ENCODE measurements at places on chromosomes 6 and 20.
A peak's percentile ranks its signal among the peaks of the same experiment; 100 is the strongest.

DNA sequence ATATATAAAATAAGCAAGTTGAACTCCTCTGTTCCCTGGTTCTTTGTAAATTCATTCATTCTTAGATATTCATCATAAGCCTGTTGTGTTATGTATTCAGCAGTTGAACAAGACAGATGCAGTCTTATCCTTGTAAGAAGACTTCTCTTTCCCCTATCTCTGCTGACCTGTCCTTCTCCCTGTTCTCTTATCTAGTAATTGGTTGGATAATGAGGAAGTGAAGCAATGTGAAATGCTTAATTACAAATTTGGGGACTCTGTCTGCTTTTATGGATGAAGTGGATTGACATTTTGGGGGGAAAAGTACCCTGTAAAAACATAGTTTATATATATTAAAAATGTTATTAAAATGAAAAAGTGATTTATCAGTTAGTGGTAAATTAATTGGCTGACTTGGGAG, 37.0 kb downstream of the CDKAL1 start:
- DNase-seq: no peak

DNA sequence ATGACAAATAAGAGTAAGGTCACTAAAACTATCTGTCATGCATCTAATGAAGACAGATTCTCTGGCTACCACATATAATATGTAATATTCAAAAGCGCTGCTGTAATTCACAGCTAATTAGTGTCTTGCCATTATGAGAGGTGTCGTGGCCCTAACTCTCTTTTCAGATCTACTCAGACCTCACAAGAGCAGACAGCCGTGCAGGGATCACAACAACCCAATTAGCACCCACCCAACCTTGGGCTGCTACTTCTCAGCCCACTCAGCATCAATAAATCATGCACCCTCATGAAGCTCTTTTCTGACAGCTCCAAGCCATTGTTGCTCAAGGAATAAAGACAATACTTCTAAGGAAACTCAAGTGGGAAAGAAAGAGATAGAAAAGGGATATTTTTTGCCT, 61.5 kb downstream of the FRK start:
- DNase-seq: no peak

DNA sequence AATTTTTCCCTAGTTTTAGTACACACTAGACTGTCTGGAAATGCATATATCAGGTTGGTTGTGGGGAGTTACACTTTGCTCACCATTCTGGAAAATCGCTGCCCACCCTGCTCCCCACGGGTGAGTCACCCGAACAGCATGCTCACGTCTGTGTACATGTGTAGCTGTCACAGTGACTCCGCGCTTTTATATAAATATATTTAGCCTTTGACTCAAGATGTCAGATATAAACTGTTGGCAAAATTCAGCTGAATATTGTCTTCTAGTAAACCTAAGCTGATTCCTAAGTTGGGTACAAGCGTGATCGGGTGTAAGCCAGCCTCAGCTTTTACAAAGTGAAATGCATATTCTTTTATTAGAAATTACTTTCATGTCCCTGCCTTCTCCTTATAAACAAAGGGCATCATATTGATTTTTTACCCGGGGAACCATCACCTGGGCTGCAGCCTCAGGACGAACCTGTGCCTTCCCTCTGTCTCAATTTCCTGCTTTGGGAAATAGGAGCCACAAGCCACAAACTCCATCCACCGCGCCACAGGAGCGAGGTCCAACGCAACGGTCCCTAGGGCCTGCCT, 4.3 kb downstream of the SDCBP2 start:
- peak; percentile 44 for DNase-seq

DNA sequence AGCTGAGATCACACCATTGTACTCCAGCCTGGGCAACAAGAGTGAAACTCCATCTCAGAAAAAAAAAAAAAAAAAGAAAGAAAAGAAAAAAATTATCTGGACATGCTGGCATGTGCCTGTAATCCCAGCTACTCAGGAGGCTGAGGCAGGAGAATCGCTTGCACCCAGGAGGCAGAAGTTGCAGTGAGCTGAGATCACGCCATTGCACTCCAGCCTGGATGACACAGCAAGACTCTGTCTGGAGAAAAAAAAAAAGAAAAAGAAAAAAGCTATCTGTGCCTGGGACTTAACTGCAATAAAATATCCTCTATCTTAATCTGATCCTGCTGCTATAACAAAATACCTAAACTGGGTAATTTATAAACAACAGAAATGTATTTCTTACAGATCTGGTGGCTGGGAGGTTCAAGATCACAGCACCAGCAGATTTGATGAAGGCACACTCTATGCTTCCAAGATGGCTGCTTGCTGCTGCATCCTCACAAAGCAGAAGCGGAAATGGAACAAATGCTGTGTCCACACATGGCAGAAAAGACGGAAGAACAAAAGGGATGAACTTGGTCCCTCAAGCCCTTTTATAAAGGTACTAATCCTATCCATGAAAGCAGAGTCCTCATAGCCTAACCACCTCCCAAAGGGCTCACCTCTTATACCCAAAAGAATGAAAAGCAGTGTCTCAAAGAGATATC, 273.3 kb upstream of the JARID2 start:
- no peak for DNase-seq

DNA sequence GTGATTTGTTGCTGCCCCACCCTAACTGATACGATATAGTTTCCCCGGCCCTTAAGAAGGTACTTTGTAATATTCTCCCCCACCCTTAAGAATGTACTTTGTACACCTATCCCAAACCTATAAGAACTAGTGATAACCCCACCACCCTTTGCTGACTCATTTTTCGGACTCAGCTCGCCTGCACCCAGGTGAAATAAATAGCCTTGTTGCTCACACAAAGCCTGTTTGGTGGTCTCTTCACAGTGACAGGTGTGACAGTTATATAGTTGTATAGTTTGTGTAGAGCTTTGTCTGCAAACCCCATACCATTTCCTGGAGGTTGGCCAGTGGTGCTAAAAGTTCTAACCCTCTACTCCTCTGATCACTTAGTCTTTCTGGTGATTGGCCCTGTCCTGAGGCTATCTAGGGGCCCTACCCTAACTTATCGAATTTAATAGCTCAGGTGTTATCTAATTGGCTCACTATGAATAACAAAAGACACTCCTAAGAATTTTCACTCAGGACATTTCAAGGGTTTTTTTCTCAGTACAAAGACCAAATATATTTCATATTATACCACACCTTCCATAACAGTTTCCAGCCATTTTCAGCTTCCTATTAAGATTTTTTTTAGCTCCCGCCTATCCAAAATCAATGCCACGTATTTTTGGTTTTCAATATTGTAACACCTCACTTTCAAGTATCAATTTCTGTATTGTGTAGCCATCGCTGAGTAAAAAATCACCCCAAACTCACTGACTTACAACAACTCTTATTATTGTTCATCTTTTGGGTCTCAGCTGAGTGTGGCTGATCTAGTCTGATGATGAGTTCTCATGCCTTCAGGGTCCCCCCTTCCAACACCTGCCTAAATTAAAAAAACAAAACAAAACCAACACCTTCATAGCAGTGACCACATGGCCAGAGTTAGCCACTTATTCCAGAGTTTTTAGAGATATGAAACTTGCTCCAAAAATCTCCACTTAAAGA, 9.8 kb upstream of the BTN1A1 start:
- DNase-seq: no peak

DNA sequence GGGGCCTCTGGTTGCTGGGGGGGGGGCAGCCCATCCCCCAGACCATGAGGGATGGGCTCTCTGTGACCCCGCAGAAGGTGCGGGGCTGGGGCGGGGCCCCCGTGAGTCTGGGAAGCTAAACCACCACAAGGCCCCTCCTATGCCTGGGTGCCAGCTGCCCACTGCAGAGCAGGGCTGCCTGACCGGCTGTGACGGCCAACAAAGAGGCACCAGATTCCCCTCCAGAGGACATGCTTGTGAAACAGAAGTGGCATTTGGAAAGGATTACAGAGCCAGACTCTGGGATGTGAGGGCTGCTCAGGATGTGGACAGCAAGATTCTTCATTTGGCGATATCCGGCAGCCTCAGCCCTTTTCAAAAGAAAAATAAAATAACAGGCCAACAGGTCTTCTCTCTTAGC, 16.5 kb upstream of the NTSR1 start:
- DNase-seq: no peak

DNA sequence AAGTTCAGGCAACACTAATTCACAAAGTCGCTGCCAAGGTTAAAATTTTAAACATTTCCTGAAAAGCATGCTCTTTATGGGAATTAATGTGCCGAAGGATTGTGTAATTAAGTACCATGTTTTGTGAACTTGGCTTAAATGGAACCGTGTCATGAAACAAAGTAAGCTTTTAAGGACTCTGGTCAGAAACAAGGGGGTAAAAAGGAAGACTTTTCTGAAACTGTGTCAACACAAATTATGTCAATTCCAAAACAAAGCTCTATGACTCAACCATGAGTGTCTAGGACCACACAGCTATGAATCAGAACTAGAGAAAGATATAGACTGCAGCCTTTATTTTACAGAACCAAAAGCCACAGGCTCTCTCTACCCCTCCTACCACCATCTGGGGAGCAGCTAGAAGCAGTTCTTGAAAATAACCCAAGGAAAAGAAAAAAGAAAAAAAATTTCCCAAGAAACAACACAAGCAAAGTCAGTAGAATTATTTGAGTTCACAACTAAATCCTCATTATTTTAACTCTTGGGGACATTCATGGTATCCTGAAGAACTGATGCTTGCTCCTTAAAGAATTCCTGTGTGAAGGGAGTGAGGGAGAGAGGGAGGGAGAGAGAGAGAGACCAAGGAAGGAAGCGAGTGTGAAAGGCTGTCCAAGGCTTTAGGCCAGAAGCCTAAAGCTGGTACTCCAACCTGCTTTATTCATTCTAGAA, 81.9 kb downstream of the ZMYND8 start:
- DNase-seq: peak; percentile 14

DNA sequence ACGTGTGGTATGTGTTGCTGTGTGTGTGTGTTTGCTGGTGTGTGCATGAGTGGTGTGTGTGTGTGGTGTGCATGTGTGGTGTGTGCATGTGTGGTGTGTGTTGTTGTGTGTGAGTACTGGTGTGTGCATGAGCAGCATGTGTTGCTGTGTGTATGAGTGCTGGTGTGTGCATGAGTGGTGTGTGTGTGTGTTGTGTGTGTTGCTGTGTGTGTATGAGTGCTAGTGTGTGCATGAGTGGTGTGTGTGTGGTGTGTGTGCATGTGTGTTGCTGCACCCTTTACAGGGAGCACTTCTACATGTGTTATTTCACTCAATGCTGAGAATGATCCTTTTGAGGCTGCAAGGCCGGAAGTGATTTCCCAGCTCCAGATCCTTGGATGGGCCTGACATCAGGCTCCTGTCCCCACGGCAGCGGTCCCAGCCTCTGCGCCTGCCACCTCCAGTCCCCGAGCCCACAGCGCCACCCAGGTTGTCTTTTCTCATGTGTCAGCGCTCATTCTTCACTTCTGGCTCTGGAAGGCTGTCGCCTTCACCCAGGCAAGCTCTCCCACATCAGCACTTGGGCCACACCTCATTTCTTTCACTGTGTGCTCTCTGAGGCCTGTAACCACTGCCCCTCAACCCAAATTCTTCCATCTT, 2.6 kb downstream of the NPEPL1 start:
- DNase-seq: no peak

GRCh38 chr6:64874776-64875175, 832.2 kb downstream of the EYS start:
- DNase-seq: no peak

DNA sequence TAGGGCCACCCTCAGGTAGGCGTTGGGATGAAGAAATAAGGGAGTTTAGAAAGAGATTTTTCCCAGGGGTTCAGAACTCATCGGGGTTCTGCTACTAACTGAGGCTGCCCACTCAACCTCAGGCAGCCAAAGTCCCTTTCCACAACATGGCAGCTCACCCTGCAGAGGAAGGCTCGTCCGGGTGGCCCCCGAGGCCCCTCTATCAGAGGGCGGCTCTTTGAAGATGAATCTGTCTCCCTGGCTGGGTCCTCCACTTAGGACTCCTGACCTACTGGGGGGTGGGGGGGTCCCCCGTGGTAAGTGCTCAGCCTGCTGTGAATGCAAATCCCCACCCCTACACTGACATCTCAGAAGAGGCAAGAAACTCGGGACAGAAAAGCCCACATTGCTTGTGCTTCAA, 182.9 kb downstream of the SOD2 start:
- no peak for DNase-seq

- DNase-seq: no peak
Measured at GRCh38 chr6:140366991-140367390, 992.5 kb upstream of the CITED2 start.

DNA sequence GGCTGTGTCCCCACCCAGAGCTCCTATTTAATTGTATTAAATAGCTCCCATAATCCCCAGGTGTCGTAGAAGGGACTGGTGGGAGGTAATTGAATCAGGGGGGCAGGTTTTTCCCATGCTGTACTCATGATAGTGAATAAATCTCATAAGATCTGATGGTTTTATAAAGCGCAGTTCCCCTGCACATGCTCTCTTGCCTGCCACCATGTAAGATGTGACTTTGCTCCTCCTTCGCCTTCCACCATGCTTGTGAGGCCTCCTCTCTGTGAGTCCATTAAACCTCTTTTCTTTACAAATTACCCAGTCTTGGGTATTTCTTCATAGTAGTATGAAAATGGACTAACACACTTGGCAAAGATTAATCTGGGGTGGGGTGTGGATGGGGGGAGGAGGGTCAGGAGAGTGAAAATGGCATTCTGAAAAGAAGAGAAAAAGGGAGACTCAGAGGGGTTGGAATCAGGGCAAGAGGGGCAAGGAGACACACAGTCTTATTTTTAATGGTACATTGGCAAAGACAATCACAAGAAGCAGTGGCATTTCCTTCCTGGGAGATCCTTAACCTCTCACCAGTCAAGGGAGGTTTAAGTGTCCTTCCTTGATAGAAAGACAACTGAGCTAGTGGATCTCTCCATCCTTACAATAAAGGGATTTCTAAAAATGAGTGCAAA, 37.5 kb upstream of the NOX3 start:
- DNase-seq: no peak

DNA sequence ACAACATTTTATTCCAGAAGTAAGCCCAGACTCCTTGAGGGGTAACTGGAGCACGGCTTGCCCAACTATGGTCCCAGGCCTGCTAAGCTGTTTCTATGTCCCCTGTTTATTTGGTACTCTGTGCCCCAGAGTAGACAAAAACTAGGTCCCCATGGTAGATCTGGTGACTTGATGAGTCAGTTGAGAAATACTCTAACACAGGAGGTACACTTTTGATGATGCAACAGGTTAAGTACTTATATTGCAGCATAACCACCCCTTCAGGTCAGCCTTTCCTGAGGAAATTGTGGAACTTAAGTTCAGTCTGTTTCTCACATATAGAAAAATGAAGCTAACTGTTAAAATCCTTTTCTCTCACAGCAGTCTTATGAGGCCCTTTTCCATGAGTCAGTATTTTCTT, 19.6 kb downstream of the TTPAL start:
- no peak for DNase-seq

- no peak for DNase-seq
Measured at GRCh38 chr6:109314313-109314712, 68.0 kb downstream of the CD164 start.

GRCh38 chr6:74607934-74608333, 597.9 kb downstream of the COL12A1 start:
- DNase-seq: no peak

- no peak for DNase-seq
Measured at GRCh38 chr6:139054001-139054400, 25.5 kb downstream of the ABRACL start.

DNA sequence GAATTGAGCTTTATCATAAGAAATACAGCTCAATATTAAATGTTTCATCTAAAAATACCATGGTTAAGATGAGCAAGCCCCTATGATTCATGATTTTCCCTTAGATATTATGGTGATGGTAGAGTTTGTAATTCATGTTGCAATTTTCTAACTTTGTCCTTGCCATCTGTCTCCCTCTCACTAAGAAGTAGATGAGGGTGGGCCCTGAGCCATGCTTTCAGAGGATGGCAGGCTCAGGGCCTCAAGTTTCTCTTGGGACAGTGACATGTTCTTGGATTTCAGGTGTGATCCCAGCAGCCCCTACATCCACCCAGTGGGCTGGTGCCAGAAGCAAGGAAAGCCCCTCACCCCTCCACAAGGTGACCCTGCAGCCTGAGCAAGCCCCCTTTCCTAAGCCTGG, 25.6 kb downstream of the L3MBTL1 start:
- DNase-seq: no peak

All from activated naive CD8-positive, alpha-beta T cell treated with anti-CD3 and anti-CD28 coated beads, Interleukin-2, amount 50 U/mL, for 24 hours (primary cell).